ENCODE measurements at places on chromosomes 4 and X.

DNA sequence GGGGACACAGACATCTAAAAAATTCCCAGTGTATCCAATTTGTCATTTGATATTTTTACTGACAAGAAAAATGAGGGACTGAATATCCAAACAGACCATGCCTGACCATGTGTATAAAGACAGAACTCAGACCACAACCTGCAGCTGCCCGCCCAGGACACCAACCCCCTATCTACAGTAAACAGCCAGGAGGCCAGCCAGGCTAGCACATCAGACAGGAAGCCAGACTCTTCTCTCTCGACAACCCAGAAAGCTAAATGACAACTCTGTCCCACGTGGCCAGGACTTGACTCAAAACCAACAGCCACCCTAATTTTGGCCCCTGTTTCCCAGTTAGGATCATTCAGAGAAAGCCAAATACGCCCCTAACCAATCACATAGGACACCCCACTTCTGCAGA is 15.1 kb downstream of the AFAP1 start:
- DNase-seq = no peak

DNA sequence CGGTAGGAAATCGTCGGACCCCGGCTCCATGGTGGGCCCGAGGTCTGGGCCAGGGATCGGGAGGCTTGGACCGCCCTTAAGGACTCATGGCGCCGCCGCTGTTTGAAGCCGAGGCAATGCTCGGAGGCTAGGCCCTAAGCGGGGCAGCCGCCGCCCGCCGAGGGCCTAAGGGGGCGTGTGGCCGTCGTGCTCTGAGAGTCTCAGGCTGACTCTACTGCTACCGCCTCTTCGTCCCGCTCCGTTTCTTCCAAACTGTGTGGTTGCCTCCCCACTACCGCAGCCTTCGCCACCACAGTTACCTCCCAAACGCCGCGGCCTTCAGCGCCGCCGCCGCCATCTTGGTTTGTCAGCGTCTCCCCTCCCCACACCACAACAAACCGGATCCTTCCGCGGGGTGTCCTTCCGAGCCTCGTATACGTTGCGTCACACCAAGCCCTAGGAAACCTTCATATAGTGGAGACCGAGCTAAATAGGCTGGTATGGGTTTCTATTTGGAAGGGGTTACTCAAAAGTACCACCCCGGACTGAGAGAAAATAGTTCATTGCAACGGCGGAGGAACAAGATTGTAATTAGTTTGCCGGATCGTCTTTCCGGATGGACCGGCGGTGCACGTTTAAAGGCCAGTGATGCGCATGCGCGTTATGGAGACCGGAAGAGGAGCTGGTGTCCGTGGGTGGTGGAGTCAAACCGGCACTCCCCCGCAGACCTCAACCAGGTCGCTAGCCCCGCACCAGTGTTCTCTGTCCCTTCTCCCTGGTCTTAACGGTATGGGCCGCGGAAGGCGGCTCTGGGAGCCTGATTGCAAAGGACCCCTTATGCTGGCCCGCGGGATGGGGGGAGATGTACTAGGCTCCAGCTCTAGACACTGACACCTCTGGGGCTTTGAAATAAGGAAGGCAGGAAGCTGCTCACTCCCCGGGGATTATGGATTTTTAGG is at the start of gene KDM5C:
KDM5C (minus strand) TSS at position 348 of the 938 bp plus-strand sequence; CDS start at position 30, 318 bp downstream.
- DNase-seq = peak; percentile 95

- DNase-seq = peak; percentile 29
Observed at GRCh38 chrX:118756101-118756500, 28.7 kb downstream of the IL13RA1 start.

DNA sequence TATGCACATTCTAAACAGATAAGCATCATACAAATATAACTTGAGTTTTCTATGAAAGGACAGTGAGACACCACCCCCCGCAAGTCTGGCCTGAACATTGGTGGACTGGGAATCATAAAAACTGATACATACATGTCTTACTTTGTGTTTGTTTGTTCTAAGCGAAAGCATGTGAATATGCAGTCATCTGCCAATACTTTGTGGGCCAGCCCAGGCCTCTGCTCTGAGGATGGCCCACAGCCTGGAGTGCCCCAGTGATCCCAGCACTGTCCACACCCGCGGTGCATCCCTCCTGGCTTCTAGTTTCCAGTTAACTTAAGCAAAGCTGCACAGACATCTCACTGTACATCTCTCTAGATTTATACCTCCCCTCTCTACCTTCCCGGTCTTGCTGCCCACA is 146.5 kb downstream of the GPR143 start:
- no peak for DNase-seq

- DNase-seq = peak; percentile 86
Observed at GRCh38 chr4:38949411-38950051, 81.9 kb downstream of the FAM114A1 start.

DNA sequence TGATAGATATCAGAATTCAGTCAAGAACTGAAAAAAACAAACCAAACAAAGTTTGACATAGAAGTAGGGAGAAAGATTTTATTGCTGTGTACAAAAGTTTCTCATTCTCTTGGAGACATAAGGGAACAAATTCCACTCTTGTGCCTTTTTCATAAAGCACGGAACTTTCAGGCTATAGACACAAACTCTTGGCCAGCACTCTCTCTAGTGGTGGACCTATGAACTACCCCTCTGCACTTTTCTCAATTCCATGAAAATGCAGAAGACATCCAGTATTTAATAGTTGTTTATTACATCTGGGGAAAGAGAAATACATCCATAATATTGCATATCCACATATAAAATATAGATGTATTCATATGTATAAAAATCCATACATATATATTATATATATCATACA is 291.6 kb upstream of the HS3ST1 start:
- peak; percentile 75 for DNase-seq

DNA sequence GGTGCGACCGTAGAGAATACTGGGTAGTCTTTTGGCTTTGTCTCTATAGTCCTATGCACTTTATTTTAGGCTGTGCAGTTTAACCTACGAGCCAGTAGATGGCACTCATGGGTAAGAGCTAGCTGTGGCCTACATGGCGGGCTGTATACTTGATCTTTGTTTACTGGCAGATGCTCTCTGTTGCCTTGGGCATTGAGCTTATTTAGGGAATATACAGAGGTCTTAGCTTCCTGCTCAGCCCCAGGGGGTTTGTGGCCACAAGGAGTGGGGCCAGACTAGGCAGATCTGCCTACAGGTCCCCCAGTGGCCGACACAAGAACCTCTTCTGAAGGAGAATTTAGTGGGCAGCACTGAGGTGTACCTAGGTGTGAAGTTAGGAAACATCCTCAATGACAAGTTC is 227.6 kb upstream of the HDX start:
- DNase-seq = peak; percentile 53

DNA sequence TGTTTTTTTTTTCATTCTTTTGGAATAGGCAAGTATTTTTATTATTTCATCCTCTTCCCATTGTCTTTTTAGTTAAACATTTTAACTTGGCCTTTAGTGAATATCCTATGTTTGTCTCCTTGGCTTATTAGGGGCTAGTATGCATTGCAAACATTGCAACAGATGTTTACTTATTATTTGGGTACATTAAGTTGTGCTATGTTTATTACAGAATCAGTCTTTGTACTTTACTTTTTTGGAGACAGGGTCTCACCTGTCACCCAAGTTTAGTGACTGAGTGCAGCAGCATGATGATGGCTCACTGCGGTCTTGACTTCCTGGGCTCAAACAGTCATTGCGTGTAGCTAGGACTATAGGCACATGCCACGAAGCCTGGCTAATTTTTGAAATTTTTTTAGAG is 51.1 kb upstream of the NUDT6 start:
- no peak for DNase-seq

- peak; percentile 38 for DNase-seq
Observed at GRCh38 chrX:15475021-15475420, 18.1 kb downstream of the PIR start.

GRCh38 chr4:70687392-70687791 is 940 bp upstream of the UTP3 start:
- no peak for DNase-seq

DNA sequence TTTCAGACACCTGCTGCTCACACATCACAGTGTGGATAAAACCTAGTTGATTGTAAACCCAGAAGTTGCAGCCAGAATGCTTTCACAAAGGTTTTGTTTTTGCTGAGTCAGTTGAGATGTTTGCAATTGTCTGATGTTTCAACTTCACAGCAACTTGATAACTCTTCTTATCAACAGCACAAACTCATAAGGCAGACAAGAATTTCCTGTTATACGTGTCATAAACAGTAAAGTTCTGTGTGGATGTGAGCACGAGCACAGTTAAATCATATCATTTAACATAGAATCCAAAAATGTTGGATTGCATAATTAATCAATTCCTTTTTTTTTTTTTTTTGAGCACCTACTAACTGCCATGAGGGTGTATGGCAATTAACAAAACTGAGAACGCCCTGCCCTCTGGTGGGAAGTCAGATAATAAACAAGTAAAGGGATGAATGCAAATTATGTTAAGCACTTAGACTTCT is 512.2 kb downstream of the PDHA2 start:
- peak; percentile 17 for DNase-seq

Measured in kidney tubule cell (primary cell).